ENCODE measurements at places on chromosomes 13 and 19.
A peak's percentile ranks its signal among the peaks of the same experiment; 100 is the strongest.

DNA sequence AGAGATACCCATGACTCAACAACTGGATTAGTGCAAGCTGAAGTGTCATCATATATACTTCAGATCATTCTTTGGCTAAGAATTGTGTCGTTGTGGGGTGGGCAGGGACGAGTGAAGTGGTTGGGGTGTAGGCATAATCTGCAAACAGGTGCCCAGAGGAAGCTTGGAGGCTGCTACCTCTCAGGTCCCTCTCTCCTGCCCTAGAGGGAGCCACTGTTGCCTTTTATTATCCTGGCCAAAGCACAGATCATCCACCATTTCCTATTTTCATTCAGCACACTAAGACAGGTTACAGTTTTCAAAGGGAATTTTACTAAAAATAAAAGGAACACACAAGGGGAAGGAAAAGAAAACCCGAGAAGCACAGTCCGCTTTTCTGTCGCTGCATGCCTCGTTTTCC, 126.6 kb downstream of the HS6ST3 start:
- no peak for DNase-seq

DNA sequence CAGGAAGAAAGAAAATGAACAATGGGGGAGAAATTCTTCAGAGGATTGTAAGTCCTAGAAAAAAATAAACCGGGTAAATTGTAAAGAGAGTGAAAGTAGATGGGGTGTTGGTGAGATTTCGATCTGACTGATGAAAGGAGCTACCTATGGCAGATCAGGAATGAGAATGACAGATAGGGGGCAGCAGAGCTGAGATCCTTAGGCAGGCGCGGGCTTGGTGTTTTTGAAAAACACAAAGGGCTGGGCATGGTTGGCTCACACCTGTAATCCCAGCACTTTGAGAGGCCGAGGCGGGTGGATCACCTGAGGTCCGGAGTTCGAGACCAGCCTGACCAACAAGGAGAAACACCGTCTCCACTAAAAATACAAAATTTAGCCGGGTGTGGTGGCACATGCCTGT, 1468.6 kb upstream of the SLC10A2 start:
- no peak for DNase-seq

GRCh38 chr19:16175954-16176353, 2.6 kb upstream of the CIB3 start:
- no peak for DNase-seq

DNA sequence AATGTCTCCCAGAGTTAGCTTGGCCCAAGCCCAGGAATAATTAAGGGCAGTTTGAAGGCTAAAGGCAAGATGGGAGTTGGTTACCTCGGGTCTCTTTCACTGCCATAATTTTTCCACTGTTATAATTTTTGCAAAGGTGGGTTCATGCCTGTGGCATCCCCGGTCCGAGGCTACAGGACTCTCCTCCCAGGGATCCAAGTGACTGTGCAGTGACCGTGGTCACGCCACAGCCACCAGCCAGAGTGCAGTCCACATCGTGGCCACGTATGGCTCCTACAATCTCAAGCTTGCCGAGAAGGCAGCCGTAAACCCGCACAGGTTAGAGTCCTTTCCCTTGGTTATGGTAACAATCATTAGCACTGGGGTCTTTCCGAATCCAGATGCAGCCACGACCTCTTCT, 36.8 kb downstream of the C13orf46 start:
- DNase-seq, result no peak

DNA sequence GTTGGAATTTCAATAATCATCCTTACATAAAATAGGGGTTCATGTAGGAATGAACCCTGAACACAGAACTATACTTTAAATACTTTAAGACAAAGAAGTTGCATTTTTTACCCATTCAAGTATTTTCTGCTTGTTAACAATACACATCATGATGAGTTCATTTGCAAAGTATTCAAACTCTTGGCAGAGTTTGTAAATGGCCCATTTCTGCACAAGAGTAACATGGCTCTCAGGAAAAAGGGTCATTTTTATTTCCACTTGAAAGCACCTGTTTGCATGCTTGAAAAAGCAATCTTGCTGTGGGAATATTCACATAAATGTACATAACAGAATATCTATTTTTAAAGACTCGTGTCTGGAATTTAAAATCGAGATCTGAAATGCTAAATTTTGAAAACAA, 18.1 kb downstream of the ESD start:
- no peak for DNase-seq

GRCh38 chr19:734716-735115, 16.2 kb upstream of the MISP start:
- no peak for DNase-seq

DNA sequence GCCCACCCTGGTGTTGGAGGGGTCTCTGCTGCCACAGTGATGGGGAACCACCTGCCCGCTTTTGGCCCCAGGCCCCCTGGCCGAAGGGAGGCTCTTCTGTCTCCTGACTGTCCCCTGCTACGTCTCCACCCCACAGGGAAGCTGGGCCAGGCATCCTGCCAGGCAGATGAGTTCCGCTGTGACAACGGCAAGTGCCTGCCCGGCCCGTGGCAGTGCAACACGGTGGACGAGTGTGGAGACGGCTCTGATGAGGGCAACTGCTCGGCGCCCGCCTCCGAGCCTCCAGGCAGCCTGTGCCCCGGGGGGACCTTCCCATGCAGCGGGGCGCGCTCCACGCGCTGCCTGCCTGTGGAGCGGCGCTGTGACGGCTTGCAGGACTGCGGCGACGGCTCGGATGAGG, 11.0 kb downstream of the LRP3 start:
- no peak for DNase-seq

DNA sequence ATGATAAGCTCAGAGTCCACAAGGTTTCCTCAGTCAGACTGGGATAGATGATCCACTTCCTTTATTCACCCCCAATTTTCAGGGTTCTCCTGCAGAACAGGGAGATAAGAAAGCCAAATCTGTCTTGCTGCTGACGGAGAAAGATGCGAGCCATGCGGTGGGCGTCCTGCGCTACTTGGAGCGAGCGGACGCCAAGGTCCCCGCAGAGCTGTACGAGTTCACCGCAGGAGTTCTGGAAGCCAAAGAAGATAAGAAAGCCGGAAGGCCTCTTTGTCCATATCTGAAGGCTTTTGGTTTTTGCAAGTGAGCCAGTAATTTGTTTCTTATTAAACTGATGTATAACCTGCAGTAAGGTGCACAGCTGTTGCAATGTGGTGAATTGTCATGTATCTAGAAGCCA, 66.7 kb downstream of the SLC7A9 start:
- no peak for DNase-seq

DNA sequence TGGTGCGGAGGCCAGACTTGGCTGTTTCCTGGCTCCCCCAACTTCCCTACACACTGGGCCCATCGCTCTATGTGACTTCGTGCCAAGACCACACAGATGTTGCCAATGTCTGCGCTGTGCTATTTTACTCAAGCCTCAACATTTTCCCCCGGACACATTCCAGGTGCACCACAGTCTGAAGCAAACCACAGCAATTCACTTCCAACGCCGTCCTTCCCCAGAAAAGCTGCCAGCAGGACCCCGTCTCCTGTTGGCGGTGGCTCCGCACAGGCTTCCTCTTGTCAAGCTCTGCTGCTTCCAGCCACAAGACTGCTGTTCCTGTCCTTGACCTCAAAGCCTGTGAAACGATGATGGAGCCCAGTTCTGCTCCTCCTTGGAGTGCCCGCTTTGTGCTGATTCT, 100.7 kb downstream of the CRYL1 start:
- no peak for DNase-seq

DNA sequence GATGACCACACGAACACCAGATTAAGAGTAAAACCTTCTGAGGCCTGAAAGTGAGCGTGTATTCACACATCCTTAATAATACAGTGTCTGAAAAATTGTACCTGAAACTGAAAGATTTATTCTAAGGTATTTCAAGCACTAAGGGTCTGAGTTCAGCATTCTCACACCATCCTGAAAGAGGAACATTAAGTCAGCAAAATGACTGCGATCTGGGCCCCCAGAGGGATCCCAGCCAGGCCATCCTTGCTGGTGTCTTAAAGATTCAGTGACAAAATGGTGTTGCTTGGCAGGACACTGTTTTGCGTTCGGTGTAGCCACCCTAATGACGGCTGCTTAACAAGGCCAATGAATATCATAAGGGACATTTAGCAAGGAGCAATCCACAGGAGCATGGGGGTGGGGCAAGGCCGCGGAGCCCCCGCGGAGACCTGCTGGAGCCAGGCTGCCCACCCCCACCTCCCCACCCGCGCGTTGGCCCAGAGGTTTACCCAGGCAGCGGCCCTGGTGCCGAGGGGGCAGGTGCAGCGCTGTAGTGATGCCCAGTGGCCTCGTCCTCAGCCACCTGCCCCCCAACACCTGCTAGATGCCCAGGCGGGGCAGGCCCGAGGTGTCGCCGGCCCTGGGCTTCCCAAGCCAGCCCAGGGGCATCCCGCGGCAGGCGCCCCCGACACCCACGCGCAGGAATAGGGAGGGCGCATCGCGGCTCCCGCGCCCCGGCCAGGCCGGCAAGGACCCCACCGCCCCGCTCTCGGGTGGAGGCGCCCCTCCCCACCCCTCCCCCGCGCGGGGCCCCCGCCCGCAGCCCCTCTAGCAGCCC, 742 bp downstream of the NALCN start:
- DNase-seq, result peak; percentile 55

GRCh38 chr13:26019251-26019650, 32.6 kb downstream of the SHISA2 start:
- DNase-seq, result no peak

Data from G401 (cell line).